Activated CD8-positive, alpha-beta memory T cell treated with anti-CD3 and anti-CD28 coated beads for 1 hour (primary cell): ENCODE measurements at places on chromosomes 5 and 9.

DNA sequence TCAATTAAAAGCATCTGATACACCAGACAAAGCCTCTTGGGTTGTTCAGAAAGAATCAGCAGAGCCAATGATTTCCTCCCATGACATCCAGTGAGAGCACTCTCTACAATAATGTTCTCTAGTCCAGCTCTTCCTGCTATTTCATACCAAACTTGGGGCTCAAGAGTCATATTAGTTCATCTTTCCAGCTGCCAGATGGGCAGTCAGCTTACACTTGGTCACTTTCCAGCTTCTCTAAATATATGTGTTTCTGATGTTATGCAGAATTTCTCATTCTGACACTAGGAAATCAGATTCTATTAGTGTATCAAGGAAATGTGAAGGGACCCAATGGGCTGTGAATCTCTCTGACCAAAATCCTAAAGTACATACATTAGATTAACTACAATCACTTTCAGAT is 148.9 kb downstream of the ENC1 start:
- no peak for DNase-seq

- DNase-seq = no peak
Observed at GRCh38 chr9:89477811-89478630, 19.9 kb downstream of the SEMA4D start.

- DNase-seq = no peak
Observed at GRCh38 chr5:114153833-114154232, 208.0 kb upstream of the KCNN2 start.

GRCh38 chr5:59115345-59115744 is 532.5 kb downstream of the RAB3C start:
- no peak for DNase-seq

DNA sequence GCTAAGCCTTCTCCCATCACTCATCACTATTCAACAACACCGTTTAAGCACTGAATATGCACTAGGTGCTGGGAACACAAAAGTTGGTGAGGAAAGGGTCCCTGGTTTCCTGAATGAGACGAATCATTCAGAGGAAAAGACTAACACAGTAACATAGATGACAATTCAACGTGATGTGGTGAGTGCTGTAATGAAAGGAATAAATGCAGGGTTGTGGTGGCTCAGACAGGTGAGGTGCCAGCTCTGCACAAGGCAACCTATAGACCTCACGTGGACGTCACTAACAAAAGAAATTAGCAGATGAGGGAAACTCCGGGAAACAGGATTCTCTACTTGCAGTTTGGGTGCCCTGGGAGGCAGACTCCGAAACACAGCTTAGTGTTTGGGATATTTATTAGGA is 40.0 kb upstream of the ERBIN start:
- no peak for DNase-seq

- no peak for DNase-seq
Observed at GRCh38 chr5:127930311-127930710, 153.3 kb upstream of the SLC12A2 start.

- no peak for DNase-seq
Observed at GRCh38 chr5:1268666-1269065, 26.2 kb downstream of the TERT start.

DNA sequence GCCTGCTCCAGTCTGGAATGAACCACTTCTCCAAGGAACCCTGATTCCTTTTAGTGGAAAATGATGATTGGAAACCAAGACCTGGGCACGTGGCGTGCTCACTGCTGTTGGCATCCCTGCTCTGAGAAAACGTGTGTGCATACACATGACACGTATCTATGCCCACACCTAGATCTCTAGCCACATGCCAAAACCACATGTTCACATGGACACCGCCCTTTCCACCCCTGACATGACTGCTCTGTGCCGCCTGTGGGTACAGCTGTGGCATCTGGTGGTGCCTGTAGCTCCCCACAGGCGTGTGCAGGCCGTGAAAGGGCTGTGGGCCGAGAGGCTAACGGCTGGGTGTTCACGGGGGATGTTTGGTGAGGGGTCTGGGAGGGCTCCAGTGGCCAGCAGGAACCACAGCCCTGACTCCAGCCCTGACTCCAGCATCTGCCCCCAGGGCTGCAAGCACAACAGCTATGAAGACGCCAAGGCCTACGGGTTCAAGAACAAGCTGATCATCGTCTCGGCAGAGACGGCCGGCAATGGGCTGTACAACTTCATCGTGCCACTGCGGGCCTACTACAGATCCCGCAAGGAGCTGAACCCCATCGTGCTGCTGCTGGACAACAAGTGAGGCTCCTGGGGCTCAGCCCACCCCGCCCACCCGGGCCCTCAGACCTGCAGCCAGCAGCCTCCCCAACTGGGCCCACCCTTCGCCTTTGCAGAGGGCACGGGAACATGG is 75.1 kb downstream of the KCNT1 start:
- DNase-seq = no peak

GRCh38 chr5:148209151-148209770 is 6.4 kb downstream of the SPINK6 start:
- DNase-seq = no peak

- DNase-seq = no peak
Observed at GRCh38 chr5:16934677-16935153, 1.4 kb downstream of the MYO10 start.

GRCh38 chr5:89901983-89902382 is 507.6 kb downstream of the CETN3 start:
- no peak for DNase-seq

DNA sequence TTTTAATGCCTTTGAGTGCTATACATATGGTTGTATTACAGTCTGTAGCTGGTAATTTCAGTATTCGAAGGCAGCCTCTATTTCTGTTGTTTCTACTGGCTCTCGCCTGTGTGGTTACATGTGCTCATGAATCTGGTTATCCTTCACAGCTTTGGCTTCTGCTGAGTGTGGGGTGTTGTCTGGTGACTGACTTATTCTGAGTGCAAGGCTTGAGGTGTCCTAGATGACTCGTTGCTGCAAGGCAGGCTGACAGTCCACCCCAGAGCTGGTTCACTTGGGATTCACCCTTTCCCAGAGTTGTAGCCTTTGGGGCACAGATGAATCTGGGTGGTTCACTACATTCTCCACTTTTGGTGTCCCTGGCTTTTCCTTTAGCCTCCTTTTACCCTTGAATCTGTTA is 41.4 kb downstream of the PDE8B start:
- DNase-seq = no peak

DNA sequence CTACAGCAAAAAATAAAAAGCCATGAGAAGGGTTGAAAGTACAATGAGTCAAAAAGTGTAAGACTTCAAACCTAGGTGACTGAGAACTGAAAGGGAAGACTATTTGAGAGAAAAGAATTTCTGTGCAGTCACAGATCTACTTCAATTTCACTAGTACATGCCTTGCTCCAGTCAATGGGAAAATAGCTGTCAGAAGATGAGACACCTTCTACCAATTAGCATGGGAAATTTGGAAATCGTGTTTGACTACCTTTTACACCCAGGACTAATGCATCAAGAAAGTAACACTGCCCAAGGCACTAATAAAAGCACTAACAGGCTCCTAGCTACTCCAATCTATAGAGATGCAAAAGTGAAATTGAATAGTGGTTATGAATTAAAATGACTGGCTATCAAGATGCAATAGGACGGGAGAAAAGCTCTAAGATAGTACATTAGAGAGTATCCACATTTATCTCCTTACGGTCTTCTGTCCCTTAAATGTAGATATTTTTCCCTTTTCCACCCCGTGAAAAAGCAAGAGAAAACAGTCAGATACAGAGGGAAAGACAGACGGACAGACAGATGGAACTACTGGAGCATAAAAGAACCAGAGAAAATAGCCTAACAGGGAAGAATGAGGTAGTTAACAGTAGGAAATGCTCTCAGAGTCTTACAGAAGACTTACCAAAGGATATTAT is 15.2 kb downstream of the ERP44 start:
- no peak for DNase-seq

DNA sequence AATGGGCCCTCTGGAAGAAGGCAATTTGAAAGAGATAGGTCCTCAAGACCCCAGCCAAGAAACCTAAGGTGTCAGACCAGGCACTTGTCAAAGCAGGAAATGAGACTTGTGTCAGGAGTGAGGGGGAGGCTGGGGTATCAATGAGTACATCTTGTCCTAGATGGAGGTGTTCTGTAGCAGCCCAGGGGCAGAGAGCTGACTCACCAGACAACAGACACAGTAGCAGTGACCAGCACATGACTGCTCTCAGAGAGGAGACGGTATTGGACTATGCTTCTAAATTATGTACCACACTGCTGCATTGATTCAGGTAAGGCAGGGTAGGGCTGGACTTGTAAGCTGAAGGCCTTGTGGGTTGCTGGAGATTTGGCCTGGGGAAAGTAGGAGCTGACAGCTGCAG is 551.2 kb upstream of the KLF4 start:
- no peak for DNase-seq

DNA sequence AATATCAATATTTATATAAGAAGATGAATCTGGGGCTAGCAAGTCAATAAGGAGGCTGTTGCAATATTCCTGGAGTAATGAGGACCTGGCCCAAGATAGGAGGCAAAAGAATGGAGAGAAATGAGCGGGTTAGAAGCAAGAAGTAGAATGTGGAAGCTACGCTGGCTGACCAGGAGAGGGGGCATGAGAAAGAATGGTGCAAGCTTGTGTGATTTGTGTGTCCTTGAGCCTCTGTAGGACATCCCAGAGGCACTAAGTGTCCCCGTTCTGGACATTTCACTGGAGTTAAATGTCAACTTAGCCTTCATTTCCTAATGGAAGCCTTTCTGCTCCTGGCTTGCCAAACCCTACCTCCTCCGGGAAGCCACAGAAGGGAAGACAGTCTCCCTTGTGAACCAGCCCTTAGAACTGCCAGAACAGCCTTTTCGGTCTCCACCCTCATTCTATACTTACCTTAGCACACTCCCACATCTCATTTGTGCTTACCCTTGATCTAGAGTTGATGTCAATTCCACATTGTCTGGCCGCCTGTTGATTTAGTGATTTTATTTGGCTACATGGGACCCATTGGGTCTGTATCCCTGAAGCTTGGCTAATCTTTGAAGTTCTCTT is 6.7 kb upstream of the PDE6A start:
- DNase-seq = no peak

DNA sequence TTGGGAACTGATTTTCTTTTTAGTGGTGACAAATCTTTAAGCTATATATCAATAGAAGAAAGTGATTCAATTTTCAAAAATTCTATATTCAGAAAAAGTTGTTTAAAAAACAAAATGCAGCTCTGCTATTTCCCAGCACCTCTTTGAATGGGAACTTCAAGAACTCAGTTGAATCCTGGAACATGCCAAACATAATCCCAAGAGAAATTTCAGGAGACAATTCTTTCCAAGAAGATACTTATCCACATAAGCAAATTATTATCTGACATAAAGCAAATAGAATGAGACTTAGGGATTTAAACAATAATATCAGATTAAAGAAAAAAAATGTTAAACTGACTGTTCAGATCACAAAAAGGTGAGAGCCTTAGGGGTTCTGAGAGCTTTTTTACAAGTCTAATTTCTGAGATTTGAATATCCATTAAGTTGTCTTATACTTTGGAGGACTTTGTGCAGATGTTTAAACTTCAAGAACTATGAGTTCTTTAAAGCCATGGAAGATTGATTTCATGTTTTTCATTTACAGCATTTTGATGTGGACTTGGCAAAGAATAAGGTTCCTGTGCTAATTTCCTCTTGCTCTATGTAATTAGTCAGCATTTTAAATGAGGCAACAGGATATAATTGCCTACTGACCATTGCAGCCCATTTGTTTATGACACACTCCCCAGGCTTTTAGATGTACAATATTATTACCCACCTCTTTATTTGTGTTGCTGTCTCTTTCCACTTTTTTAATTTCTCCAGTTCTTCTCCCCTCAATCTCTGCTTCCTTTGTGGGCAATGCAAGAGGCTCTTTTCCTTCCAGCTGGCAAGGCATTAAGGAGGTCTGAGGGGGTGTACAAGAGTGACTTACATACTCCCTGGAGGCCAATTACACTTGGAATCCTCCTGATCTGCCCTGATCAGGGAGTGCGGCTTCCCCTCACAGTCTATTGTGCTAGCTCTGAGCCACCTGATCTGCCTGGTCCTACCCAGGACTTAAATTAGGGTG is 419.1 kb downstream of the NR2F1-AS1 start:
- no peak for DNase-seq

DNA sequence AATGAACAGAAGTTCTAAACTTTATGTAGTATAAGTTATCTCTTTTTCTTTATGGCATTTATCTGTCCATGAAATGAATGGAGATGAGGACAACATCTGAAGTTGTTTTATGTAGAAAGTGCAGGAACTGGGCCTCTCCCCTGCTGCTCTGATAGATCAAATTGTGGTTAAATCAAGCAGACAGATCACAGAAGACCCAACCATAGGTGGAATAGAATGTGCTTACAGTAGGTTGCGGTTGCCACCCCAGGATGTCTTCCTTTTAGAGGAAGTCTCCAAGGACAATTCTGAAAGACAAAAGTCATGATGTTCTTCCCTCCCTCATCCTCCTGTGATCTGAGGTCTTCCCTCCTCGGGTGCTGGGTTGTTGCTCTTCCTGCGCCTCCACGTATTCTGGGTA is 12.9 kb downstream of the RASGRF2 start:
- no peak for DNase-seq

- DNase-seq = no peak
Observed at GRCh38 chr5:135377751-135378680, 21.0 kb downstream of the MACROH2A1 start.

GRCh38 chr5:39400713-39401578 is 23.8 kb downstream of the DAB2 start:
- DNase-seq = no peak

DNA sequence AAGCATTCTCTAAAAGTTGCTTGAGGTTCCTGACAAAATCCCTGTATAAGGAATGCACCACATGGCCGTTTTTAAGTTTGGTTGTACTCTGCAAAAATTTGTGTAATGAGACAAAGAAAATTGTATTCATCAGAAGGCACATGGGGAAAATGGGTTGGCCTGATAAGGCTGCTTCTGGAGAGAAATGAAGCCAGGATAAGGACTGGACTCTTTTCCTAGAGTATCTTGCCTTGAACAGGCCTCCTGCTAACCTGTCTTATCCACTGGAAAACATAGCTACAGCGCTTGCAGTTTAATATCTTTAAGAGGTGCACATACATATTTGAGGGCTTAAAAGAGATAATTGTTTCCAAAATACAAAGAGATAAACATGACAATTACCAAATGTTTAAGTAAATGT is 41.4 kb upstream of the IFNK start:
- DNase-seq = no peak

- no peak for DNase-seq
Observed at GRCh38 chr5:73405691-73406090, 42.9 kb downstream of the FOXD1 start.

- DNase-seq = no peak
Observed at GRCh38 chr5:142278627-142279026, 46.2 kb downstream of the SPRY4 start.

- no peak for DNase-seq
Observed at GRCh38 chr9:120724757-120725400, 10.6 kb upstream of the MEGF9 start.

DNA sequence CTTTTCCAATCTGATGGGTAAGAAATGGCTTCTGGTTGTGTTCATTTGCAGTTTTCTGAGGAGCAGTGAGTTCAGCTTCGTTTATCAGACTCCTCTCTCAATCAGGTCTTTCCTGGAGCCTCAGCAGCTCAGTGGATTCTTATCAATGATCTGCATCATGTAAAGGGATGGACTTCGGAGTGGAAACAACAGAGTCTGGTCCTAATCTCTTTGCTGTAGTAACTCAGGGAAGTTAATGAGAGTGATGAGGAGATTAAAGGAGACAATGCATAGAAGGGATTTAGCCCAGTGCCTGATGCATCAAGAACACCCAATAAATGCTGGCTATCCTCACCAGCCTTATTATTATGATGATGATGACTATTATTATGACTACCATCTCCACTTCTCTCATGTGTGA is 47.2 kb downstream of the SMIM23 start:
- DNase-seq = no peak

GRCh38 chr5:154076240-154076922 is 37.6 kb downstream of the MFAP3 start:
- DNase-seq = no peak

GRCh38 chr5:159978358-159978757 is 30.6 kb upstream of the TTC1 start:
- DNase-seq = no peak
